ENCODE measurements at places on chromosomes 5 and 9.

GRCh38 chr5:141003031-141003430 lies 36.8 kb downstream of the PCDHAC2 start:
- no peak for DNase-seq

DNA sequence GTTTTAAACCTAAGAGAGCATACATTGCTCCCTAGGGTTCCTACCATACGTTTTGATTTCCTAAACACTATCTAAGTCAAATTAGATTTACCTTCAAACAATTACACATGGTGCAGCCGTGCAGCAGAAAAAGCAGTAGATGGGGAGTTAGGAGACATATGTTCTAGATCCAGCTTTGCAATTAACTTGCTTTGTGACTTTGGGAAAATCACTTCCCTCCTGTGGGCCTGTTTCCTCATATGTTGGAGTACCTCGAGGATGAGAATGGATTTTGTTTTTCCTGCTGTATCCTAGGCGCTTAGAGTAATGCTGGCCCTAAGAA lies 711 bp downstream of the MRPL50 start:
- no peak for DNase-seq

- DNase-seq = no peak
These were observed 326.6 kb downstream of the ENC1 start for GRCh38 chr5:74313896-74314295.

GRCh38 chr5:9394221-9394620 lies 151.7 kb downstream of the SEMA5A start:
- no peak for DNase-seq

GRCh38 chr9:133536536-133536935 lies 2.0 kb downstream of the ADAMTSL2 start:
- DNase-seq = no peak

GRCh38 chr9:16243798-16244197 lies 626.7 kb downstream of the BNC2 start:
- DNase-seq = no peak

DNA sequence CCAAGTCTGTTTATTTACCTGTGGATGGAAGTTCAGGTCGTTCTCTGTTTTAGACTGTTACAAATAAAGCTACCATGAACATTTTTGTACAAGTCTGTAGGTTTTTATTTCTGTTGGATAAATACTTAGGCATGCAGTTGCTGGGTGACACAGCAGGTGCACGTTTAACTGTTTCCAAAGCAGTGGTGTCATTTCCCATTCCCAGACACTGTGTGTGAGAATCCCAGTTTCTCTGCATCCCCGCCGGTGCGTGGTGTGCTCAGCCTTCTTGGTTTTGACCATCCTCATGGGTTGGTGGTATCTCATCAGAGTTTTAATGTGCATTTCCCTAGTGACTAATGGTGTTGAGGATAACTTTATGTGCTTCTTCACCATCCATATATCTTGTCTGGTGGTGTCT lies 27.2 kb downstream of the AHRR start:
- no peak for DNase-seq

GRCh38 chr9:31323726-31324444 lies 1060.6 kb upstream of the ACO1 start:
- no peak for DNase-seq

DNA sequence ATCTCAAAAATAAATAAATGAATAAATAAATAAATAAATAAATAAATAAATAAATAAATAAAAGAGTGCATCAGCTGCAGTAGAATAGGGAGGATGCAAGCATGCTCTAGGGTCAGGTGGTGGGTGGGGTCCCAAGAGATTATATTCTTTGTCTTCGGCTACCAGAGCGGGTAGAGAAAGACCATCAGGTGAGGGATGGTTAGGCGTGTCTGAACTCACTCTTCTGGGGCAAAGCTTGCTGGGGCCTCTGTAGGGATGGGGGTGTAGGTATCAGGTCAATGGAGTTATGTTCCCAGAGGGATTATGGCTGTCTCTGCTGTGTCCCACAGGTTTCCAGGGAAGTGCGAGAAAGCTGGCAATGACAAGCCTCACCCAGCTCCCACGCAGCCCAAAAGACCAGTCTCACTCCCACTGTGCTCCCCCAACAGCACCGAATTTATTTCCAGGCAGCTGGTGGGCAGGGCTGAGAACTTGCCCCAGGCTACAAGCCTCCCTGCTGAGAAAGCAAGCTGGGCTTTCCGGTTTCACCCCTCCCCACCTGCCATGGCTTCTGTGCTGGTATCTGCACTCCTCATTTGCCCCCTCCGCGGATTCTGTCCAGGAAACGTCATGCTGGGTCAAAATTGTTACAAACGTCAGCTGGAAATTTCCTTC lies 180.8 kb downstream of the LURAP1L start:
- no peak for DNase-seq

- no peak for DNase-seq
These were observed 202.7 kb downstream of the FBN2 start for GRCh38 chr5:128335339-128335738.

DNA sequence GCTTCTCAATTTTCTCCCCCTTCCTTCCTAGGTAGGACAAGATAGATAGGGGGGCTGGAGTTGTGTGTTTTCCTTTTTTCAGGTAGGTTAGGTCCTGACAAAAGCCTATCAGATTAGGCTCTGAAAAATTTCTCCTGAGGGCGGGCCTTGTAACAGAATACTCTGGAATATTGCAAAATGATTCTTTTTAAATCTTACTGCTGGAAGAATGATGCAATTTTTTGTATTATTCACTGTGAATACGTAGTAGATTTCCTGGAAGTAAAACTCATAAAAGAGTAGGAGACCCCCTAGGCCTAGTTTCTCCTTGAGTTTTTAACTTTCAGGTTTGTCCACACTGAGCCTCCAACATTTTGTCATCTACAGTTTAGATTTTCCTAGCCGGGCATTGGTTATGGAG lies 1701.8 kb downstream of the EFNA5 start:
- no peak for DNase-seq

DNA sequence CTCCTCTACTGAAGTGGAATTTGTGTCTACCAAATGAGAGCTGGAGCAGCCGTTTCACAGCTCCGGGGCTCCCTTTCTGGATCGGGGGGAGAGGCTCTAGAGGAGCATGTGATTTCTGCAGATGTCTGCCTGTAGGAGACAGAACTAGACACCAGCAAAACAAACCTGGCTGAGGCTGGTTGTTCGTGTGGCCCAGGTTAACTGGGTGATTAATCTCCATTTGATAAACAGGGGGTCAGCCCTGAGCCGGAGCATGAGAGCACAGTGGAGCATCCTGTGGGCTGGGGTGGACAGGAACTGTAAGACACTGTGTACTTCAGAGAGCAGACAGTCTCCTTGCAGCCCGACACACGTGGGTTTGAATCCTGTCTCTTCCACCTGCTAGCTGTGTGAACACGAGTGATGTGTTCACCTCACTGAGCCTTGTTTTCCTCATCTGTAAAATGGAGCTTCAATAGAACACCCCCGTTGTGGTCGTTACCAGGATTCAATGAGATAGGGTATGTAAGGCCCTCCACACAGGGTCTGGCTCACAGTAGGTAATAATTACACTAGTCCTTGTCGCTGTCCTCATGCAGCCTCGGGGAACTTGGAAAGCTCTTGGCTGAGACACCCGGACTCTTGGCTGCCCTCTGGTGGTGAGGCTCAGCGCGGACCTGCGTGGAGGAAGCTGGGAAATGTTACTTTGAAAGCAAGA lies 12.9 kb downstream of the CXCL14 start:
- DNase-seq = peak; percentile 84

DNA sequence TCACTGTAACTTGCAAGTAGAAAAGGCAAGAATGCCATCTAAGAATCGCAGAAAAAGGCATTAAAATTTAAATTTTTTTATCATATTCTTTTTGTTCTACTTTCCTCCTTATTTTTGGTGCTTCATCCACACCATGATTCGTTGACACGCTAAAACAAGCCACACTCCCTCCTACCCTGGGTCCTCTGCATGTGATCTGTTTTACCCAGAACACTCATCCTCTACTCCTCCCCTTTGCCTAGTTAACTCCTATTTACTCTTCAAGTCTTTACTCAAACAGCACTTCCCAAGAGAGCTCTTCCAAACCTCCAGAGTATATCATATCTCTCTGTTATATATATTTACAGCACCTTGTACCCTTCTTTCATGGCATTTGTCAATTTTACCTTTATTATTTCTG lies 61.4 kb upstream of the SRP19 start:
- no peak for DNase-seq

DNA sequence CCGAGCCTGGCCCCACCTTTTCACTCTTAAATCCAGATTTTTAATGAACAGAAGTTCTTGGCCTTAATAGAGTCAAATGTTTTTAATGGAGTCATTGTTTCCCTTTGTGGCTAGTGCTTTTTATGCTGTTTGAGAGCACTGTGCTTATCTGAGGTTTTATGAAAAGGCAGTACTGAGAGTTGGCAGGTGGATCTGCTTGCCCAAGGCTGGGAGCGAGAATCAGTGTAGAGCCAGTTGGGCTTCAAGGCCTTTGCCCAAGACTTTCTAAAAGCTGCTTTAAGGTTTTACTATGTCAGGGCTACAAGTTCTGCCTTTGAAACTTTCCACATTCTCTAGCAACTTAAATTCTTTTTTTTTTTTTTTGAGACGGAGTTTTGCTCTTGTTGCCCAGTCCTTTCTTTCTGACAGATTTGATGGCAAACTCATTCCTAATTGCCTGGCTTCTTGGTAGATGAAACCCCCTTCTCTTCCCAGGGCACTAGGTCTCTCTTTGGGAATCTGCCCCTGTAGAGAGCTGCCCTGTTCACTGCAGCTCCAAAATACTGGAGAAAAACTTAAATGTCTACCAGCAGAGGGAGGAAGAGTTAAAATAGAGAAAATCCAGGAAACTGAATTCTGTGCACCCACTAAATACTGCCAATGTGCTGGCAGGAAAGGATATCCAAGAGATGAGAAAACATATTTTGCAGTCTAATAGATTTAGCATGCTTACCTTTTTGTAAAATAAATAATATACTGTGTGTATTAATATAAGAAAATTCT lies 36.9 kb upstream of the CDK20 start:
- peak; percentile 4 for DNase-seq

GRCh38 chr9:90919883-90920282 lies 118.3 kb downstream of the SYK start:
- no peak for DNase-seq

- DNase-seq = no peak
These were observed 180.7 kb downstream of the ERCC6L2 start for GRCh38 chr9:96056226-96056625.

- no peak for DNase-seq
These were observed 74.4 kb downstream of the TRIO start for GRCh38 chr5:14217587-14217986.

DNA sequence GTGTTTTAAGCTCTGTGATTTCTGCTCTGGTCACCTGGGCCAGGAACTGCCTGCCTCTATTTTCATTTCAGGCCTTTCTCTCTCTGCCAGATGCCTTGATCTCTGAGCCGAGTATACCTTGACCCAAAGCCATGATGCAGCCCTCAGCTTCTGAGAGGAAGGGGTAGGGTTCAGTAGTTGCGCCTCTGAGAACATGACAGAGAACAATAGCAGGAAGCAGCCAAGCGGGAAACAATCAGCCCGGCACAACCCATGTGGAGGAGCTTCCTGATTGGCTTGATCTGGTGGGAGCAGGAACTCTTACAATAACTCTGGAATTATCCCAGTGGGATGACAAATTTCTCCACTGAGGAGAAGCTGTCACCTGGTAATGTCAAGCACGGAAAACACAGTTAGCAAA lies 127.4 kb downstream of the PALM2AKAP2 start:
- DNase-seq = no peak

- DNase-seq = peak; percentile 60
These were observed 5.5 kb upstream of the MATR3 start for GRCh38 chr5:139287890-139288635.

GRCh38 chr9:31542384-31543055 lies 841.9 kb upstream of the ACO1 start:
- DNase-seq = peak; percentile 47

DNA sequence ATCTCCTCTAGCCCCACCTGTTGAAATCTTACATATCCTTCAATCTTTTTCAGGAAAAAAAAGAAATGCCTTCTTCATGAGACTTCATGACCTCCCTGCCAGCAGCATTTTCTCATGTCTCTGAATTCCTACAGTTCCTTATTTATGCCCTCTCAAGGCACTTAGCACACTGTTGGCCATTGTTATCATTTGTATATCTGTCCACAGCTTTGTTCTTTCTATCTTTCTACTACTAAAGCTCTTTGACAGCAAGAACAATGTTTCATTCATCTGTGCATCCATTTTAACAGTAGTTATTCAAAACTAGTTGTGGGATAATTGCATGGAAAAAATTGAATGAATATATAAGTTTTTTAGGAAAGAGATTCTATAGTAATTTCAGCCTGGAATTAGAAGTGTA lies 20.9 kb upstream of the GZMA start:
- no peak for DNase-seq

DNA sequence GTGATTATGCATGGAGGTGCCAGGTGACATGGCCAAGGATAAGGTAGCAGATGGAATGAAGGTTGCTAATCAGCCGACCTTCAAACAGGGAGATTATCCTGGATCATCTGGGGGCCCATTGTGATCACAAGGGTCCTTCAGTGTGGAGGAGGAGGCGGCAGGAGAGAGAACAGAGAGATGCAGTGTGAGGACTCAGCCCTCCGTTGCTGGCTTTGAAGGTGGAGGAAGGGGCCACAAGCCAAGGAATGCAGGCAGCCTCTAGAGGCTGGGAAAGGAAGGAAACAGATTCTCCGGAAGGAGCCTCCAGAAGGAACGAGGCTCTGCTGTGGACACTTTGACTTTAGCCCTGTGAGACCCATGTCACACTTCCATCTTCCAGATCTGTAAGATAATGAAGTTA lies 27.4 kb upstream of the EEIG1 start:
- DNase-seq = no peak

- peak; percentile 57 for DNase-seq
These were observed 178.3 kb downstream of the DNAH5 start for GRCh38 chr5:13766236-13766635.

- no peak for DNase-seq
These were observed 101.7 kb downstream of the RANBP17 start for GRCh38 chr5:170963521-170963920.

DNA sequence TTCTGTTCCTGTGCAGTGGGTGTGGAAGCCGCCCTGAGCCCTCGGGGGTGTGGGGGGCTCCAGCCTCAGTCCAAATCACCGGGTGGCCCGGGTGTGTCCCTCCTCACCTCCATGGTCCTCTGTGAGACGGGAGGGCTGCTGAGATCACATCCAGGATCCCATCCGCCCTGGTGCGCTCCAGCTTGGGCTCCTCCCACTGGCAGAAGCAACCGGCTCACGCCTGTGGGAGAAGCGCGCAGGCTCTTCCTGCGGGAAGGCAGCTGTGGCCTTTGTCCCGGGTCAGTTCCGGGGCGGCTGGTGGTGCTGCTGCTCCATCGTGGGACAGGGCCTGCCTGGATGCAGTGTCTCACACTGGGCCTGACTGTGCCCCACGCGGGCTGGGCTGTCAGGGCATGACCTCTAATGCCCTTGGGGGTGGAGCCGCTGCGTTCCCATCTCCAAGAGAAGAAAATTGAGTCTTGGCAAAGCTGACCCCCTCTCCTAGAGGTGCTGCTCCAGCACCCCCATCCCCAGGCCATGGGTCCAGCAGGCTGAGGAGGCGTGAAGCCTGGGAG lies 18.5 kb downstream of the OLFM1 start:
- no peak for DNase-seq

GRCh38 chr9:34442770-34443169 lies 15.6 kb downstream of the FAM219A start:
- no peak for DNase-seq

Data from hematopoietic multipotent progenitor cell treated with erythropoietin and hydrocortisone succinate and interleukin-3 and kit ligand, for 6 days (in vitro differentiated cells).